A549 treated with RU486 at 1 μM for 4 hours (cell line): ENCODE measurements at places on chromosomes 12 and 14. TPM values are rescaled to one million over a fixed set of nuclear protein-coding genes. Genes with fewer than 3 reads are reported as not detected.

Gene GPR135
- total RNA-seq, result 0.96 to 1.1 TPM (median 0.98 TPM) in 5 replicates

Gene CISTR
- total RNA-seq, result not detected in 5 replicates

Gene MARK3
- total RNA-seq, result 58.6 to 62.8 TPM (median 60.5 TPM) in 5 replicates

Gene TAS2R42
- not detected in 5 replicates for total RNA-seq

Gene TSPAN8
- total RNA-seq, result 0.23 to 0.67 TPM (median 0.44 TPM) in 3 of 5 replicates, not detected in the others

Gene INHBE
- 0.08 to 0.25 TPM (median 0.12 TPM) in 3 of 5 replicates, not detected in the others for total RNA-seq

Gene REP15
- 0.12 to 0.65 TPM (median 0.40 TPM) in 4 of 5 replicates, not detected in the other for total RNA-seq

Gene SERPINA9
- total RNA-seq, result not detected in 5 replicates

Gene RPGRIP1
- total RNA-seq, result 0.07 to 0.71 TPM (median 0.23 TPM) in 5 replicates

Gene CAPZA3
- not detected in 5 replicates for total RNA-seq

Gene DIO2
- 6.0 to 10.7 TPM (median 6.5 TPM) in 5 replicates for total RNA-seq

Gene NCOR2
- total RNA-seq, result 147 to 226 TPM (median 200 TPM) in 5 replicates

Gene PIWIL1
- total RNA-seq, result not detected in 5 replicates

Gene RAD9B
- total RNA-seq, result 0.11 to 0.42 TPM (median 0.31 TPM) in 4 of 5 replicates, not detected in the other
